Airway epithelial cell (primary cell): ENCODE measurements at places on chromosomes 7 and 10. TPM values are rescaled to one million over a fixed set of nuclear protein-coding genes. Genes with fewer than 3 reads are reported as not detected.

Gene CHAT
- not detected in 2 replicates for total RNA-seq

Gene SPOCK2
- not detected in 2 replicates for total RNA-seq

Gene IGF2BP3
- 22.0 and 28.0 TPM in 2 replicates for total RNA-seq

Gene HPS6
- total RNA-seq, result 49.8 and 52.5 TPM in 2 replicates

Gene CALD1
- 94.7 and 125 TPM in 2 replicates for total RNA-seq

Gene SKIDA1
- total RNA-seq, result 0.09 and 0.21 TPM in 2 replicates

Gene FXYD4
- total RNA-seq, result not detected in 2 replicates

Gene MMP21
- not detected in 2 replicates for total RNA-seq

Gene RBM20
- total RNA-seq, result 0.28 and 1.3 TPM in 2 replicates

Gene NAT16
- not detected in 2 replicates for total RNA-seq

Gene TEX47
- not detected in 2 replicates for total RNA-seq

Gene SAP25
- total RNA-seq, result 0.35 TPM in 1 of 2 replicates, not detected in the other

Gene ST8SIA6
- not detected in 2 replicates for total RNA-seq

Gene TMEM229A
- total RNA-seq, result not detected in 2 replicates

Gene GPER1
- 0.49 and 1.2 TPM in 2 replicates for total RNA-seq

Gene GALNT17
- total RNA-seq, result not detected in 2 replicates

Gene FLNC
- total RNA-seq, result 0.84 and 0.85 TPM in 2 replicates

Gene FAM25C
- 8.0 and 9.6 TPM in 2 replicates for total RNA-seq

Gene UNC5B
- total RNA-seq, result 10.8 and 11.5 TPM in 2 replicates

Gene AKR1B15
- 0.21 TPM in 1 of 2 replicates, not detected in the other for total RNA-seq

Gene C7orf57
- 0.14 TPM in 2 replicates for total RNA-seq

Gene GNAT3
- not detected in 2 replicates for total RNA-seq

Gene HMX2
- not detected in 2 replicates for total RNA-seq

Gene C10orf62
- total RNA-seq, result not detected in 2 replicates

Gene MLXIPL
- total RNA-seq, result 0.07 and 0.09 TPM in 2 replicates

Gene MUC12
- under 0.01 TPM in 1 of 2 replicates, not detected in the other for total RNA-seq

Gene IDI2
- not detected in 2 replicates for total RNA-seq

Gene COL13A1
- 0.19 and 1.3 TPM in 2 replicates for total RNA-seq

Gene CLCN1
- total RNA-seq, result 0.21 TPM in 1 of 2 replicates, not detected in the other

Gene HOXA4
- total RNA-seq, result not detected in 2 replicates

Gene STRIP2
- 3.2 and 3.8 TPM in 2 replicates for total RNA-seq

Gene NPSR1
- not detected in 2 replicates for total RNA-seq

Gene NCOA4
- total RNA-seq, result 88.5 and 100 TPM in 2 replicates

Gene NANOS1
- total RNA-seq, result 0.99 and 4.0 TPM in 2 replicates

Gene ANKRD2
- total RNA-seq, result 0.63 and 1.4 TPM in 2 replicates
